ENCODE measurements at places on chromosomes 16 and 17.

GRCh38 chr17:82338858-82339633, 5.5 kb upstream of the SECTM1 start:
- no peak for DNase-seq

DNA sequence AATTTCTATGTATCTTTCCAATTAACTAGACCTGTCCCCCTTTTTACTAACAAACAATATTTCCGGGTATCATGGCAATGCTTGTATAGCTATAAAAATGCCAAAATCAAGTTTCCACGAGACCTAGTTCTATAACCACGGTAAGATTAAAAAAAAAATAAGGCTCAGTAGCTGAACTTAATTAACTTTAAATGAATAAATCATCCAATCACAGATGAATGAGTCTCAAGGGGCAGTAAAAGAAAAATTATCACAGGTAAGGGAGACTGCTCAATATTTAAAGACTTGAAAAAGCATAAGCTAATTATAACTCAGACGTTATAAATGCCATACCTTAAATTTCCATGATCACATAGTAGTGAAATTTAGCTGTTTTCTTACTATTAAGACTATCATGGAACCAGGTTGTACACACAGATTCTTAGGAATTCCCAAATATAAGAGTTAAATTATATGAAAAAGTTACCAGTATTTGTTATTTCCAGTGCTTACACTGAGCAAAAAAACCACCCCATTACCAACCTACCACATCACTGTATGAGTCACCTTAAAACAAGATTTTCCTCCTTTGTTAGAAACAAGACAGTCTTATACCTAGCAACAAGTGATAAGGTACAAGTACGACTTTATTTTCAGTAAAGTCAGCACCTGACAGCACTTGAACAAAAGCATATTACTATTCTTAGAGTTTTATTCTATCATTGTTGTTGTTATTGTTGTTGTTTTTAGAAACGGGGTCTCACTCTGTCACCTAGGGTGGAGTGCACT, 20.6 kb downstream of the SSH2 start:
- DNase-seq, result no peak

- no peak for DNase-seq
Observed at GRCh38 chr17:81064678-81065475, 29.9 kb downstream of the BAIAP2 start.

DNA sequence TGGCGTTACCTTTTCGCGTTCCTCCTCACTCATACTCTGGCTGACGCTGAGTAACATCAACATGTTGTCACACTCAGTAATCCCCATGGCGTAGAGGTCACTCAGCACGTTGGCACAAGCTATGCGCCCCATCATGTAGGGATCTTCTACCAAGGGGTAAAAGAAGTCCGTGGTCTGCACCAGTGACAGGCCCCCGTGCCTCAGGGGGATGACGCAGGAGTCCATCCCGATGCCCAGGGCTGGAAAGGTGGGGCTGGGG, 596 bp downstream of the SEPHS2 start:
- no peak for DNase-seq

GRCh38 chr16:70345840-70346239, 863 bp upstream of the DDX19A start:
- no peak for DNase-seq
